ENCODE measurements at places on chromosomes 3 and 15.

DNA sequence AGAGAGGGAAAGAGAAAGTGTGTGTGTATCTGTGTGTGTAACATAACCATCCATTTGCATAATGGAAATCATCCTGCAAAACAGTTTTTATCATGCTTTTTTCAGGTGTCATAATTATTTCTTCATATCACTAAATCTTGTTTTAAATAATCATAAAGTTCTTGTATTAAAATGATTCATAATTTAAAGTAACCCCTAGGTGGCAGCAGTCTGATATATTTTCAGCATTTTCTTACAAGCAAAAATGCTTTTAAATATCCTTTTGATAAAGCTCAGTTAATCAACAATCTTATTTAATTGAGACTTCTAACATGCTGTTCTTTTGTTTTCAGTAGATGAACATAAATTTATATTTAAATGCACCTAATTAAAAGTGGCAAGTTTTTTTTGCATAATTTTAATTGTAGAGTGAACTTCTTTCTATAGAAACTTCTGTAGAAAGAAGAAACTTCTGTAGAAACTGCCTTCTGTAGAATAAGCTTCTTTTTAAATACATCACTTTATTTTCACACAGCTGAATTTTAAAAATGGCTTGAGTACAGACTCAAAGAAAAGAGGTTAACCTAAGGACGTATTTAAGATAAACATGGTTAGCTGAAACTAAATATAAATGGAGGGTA, 72.5 kb downstream of the OPA1 start:
- no peak for DNase-seq

- DNase-seq, result no peak
These were observed 1.9 kb upstream of the DPH6 start for GRCh38 chr15:35547775-35548364.

DNA sequence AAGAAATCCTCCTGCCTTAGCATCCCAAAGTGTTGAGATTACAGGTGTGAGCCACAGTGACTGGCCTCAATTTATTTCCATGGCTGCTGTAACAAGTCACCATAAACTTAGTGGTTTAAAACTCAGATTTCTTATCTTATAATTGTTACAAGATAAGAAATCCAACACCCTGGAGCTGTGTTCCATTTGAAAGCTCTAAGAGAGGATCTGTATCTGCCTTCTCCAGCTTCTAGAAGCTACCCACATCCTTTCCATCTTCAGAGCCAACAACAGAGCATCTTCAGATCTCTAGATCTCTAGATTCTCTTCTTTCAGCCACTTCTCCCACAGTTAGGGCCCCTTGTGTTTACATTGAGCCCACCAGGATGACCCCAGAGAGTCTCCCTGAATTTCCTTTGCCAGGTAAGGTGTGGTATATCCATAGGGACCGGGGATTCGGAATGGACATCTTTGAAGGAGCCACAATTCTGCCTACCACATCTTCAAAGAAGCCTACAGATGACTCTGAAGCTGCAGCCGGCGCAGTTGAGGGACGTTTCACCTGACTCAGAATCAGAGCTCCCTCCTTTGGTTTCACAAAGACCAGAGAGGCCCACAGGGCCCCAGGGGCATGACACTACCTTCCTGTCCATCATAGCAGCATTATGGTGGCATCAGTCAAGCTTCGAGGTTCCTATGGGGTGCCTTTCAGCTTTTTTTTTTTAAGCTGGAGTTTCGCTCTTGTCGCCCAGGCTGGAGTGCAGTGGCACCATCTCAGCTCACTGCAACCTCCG, 87.0 kb upstream of the IGF1R start:
- DNase-seq, result no peak

DNA sequence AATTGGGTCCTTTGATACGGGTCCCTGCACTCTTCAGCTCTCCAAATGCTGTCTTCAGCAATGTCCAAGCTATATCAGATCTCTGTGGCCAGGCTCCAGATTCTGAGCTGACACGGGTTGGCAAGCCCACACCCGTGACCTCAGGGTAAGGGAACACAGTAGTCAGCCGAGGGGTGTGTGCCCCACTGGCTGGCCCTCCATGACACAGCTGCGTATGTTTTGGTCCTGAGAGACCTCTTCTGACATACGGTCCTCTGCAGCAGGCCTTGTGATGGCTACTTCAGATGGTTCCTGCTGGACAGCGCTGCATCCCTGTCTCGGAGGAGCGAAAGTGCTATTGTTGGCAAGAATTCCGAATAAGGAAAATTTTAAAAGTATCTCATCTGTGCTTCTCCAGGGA, 85.2 kb upstream of the ADAMTS17 start:
- DNase-seq, result no peak

DNA sequence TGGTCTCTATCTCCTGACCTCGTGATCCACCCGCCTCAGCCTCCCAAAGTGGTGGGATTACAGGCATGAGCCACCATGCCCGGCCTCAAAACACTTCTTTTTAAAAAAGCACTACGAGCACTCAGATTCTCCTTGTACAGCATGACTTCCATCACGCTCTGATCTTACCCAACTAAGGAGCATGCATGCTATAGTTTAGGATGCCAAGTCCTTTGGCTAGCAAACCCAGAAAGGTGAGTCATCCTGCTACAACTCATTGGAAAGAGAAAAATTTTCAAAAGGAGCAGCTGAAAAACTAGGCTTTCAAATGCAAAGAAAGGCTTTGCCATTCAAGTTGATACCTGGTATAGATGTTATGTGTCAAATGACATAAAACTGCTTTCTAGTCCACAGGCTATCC, 70.3 kb upstream of the PRICKLE2 start:
- DNase-seq, result no peak

GRCh38 chr3:14370720-14371572, 31.5 kb upstream of the SLC6A6 start:
- no peak for DNase-seq

- no peak for DNase-seq
These were observed 2.8 kb upstream of the EIF4G1 start for GRCh38 chr3:184311633-184312032.

- DNase-seq, result no peak
These were observed 903.3 kb upstream of the CFAP20DC start for GRCh38 chr3:59953104-59953503.

- no peak for DNase-seq
These were observed 219.1 kb upstream of the FEZF2 start for GRCh38 chr3:62592408-62592807.

Data from central memory CD8-positive, alpha-beta T cell (primary cell).